Naive thymus-derived CD4-positive, alpha-beta T cell (primary cell): ENCODE measurements at places on chromosomes 7 and 10. TPM values are rescaled to one million over a fixed set of nuclear protein-coding genes. Genes with fewer than 3 reads are reported as not detected.
A peak's percentile ranks its signal among the peaks of the same experiment; 100 is the strongest.

The HACD1 gene
- polyA plus RNA-seq, result not detected

The PILRA gene
- polyA plus RNA-seq, result 0.40 TPM

The MRPS24 gene
- polyA plus RNA-seq, result 169 TPM

The RBP4 gene
- not detected for polyA plus RNA-seq

The LRRC18 gene
- not detected for polyA plus RNA-seq

The LRRC17 gene
- 0.39 TPM for polyA plus RNA-seq

The TMEM196 gene
- polyA plus RNA-seq, result not detected

The SYCE1 gene
- 0.61 TPM for polyA plus RNA-seq

The MRLN gene
- not detected for polyA plus RNA-seq

GRCh38 chr10:109957092-109957797 lies 33.9 kb upstream of the XPNPEP1 start:
- H3K36me3 ChIP-seq, result no peaks in the 10 kb centered on the region
- no peak overlapping the region for H3K4me3 ChIP-seq
- no peak overlapping the region for H3K27ac ChIP-seq
- H3K4me1 ChIP-seq, result no peaks in the 10 kb centered on the region
- H3K27me3 ChIP-seq, result no peaks in the 10 kb centered on the region
- DNase-seq, result no peak

DNA sequence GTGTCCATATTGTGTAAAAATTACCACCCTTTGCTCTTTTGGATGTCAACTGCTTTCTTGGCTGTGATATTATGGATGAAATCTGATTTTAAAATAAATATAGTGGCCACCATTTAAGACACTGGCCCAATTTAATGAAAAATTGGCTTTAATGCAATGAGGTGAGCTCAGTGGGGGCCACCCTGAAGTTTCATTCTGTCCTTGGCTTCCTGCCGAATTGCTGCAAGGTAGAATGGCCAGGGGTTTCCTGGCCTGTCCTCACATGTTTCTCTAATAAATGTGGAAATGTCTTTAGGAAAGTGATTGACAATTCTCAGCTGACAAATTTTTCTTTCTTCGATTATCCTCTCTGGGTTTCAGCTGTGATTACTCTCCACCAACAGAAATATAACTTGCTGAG lies 36.0 kb downstream of the DYNC1I1 start:
- no peak for DNase-seq
- no peaks in the 10 kb centered on the region for H3K36me3 ChIP-seq
- H3K27ac ChIP-seq, result no peak overlapping the region
- no peaks in the 10 kb centered on the region for H3K27me3 ChIP-seq

- H3K4me1 ChIP-seq, result no peaks in the 10 kb centered on the region
- no peak for DNase-seq
- H3K4me3 ChIP-seq, result no peak within 1 kb of the TSS
- no peaks in the 10 kb centered on the region for H3K36me3 ChIP-seq
These were observed at the start of gene DLX5 for GRCh38 chr7:97024209-97025129. DLX5 (minus strand) TSS chr7:97024831; CDS start chr7:97024623, 208 bp downstream.

DNA sequence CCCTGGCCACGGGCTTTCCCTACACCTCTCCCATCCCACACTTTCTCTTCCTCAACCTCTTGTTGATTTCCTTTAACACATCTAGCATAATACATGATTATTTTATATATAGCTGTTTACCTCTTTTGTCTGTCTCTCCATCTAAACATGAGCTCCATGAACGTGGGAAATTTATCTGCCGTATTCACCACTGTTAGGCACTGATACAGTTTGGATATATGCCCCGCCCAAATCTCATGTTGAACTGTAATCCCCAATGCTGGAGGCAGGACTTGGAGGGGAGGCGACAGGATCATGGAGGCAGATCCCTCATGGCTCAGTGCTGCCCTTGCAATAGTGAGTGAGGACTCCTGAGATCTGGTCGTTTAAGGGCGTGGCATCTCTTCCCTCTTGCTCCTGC lies 5.7 kb downstream of the CYTH3 start:
- no peak overlapping the region for H3K27ac ChIP-seq
- no peak for DNase-seq
- H3K27me3 ChIP-seq, result no peaks in the 10 kb centered on the region

DNA sequence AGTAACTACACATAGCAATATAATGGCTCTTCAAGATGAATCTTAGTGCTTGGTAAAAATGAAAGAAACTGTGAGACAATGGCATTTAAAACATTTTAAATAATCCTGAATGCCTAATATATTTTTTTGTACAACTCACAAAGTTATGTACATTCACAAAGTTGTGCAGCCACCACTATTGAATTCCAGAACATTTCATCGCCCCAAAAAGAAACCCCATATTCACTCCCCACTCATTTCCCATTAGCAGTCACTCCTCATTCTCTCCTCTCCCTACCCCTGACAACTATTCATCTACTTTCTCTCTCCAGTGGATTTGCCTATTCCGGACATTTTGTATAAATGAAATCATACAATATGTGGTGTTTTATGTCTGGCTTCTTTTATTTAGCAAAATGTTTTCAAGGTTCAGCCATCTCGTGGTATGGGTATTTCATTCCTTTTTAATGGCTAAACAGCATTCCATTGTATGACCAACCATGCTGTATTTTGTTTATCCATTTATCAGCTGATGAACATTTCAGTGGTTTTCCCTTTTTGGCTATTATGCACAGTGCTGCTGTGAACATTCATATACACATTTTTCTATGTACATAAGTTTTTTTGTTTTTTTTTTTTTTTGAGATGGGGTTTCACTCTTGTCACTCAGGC lies 34.7 kb downstream of the ENTPD7 start:
- H3K36me3 ChIP-seq, result peaks cover 3% of the 10 kb centered on the region
- no peaks in the 10 kb centered on the region for H3K4me1 ChIP-seq
- no peak overlapping the region for H3K4me3 ChIP-seq
- H3K27me3 ChIP-seq, result no peaks in the 10 kb centered on the region

GRCh38 chr7:6621195-6622133 lies 6.1 kb downstream of the ZNF853 start:
- H3K27ac ChIP-seq, result no peak overlapping the region
- no peaks in the 10 kb centered on the region for H3K36me3 ChIP-seq
- DNase-seq, result no peak
- H3K27me3 ChIP-seq, result no peaks in the 10 kb centered on the region
- H3K4me3 ChIP-seq, result peak overlapping the region; percentile 18
- peaks cover 25% of the 10 kb centered on the region for H3K4me1 ChIP-seq

DNA sequence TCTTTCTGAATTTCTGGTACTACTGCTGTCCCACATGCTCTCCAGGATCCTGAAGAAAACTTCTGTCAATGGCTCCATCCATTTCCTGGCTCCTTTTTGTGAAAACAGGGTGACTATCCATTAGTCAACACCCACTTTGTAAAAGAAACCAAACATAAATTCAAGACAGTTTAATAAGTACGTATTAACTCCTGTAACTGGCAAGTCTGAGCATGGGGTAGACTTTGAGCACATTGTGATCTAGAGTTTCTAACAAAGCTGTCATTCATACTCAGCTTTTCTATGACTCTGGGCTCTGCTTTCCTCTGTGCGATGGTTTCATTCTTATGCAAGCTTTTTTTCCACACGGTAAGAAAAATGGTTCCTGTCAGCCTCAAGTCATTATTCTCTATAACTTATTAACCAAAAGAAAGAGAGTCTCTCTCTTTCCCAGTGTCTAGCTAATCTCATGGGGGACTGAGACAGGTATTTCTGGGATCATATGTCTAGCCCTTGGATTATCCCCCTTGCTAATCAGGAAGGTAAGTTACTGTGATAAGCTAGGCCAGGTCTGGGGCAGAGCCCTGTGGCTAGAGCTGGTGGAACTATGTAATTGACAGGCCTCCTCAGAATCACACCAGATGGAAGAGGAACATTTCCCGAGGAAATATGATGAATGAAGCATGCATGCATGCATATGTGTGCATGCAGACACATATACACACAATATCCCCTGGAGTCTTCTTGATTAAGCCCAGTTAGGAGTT lies 98.5 kb downstream of the GNAI1 start:
- no peak overlapping the region for H3K27ac ChIP-seq
- H3K36me3 ChIP-seq, result no peaks in the 10 kb centered on the region
- H3K4me3 ChIP-seq, result no peak overlapping the region
- no peaks in the 10 kb centered on the region for H3K27me3 ChIP-seq
- no peak for DNase-seq

GRCh38 chr7:149886018-149886415 lies 12.2 kb downstream of the ATP6V0E2 start:
- H3K36me3 ChIP-seq, result peaks cover 9% of the 10 kb centered on the region
- no peak overlapping the region for H3K27ac ChIP-seq
- no peak overlapping the region for H3K4me3 ChIP-seq
- no peaks in the 10 kb centered on the region for H3K27me3 ChIP-seq
- DNase-seq, result no peak
- H3K4me1 ChIP-seq, result peaks cover 7% of the 10 kb centered on the region

DNA sequence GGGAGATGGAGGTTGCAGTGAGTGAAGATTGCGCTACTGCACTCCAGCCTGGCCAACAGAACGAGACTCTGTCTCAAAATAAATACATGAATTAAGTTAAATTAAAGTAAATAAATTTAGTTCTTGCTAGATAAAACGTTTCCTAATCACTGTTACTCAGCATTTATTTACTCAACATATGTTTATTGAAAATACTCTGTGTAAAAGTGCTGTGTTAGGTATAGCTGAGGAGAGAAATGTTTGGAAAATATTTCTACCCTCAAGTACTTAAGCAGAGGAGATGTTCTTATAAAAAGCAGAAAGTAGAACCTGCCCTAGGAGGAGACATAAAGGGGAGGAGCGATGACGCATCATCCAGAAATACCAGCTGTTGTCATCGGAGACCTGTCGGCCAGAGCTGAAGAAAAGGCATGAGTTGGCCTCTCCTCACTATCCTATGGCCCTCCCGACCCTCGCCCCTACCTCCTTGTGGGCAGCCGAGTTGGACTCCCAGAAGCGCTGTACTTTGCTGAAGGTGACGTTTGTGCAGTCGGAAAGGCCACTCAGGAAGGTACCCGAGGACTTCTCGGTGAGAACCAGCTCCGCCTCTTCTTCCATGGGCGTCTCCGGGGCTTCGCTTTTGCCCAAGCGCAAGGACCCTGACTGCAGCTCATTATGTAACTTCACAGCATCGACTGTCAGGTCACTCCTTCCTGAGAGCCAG lies 1.1 kb downstream of the RRP12 start:
- peak overlapping the region; percentile 73 for H3K4me3 ChIP-seq
- peak; percentile 39 for DNase-seq
- no peaks in the 10 kb centered on the region for H3K27me3 ChIP-seq
- peaks cover 13% of the 10 kb centered on the region for H3K4me1 ChIP-seq
- peak overlapping the region; percentile 90 for H3K27ac ChIP-seq

GRCh38 chr7:22814261-22815208 lies 8.1 kb downstream of the TOMM7 start:
- no peak overlapping the region for H3K27ac ChIP-seq
- H3K4me3 ChIP-seq, result no peak overlapping the region
- no peaks in the 10 kb centered on the region for H3K27me3 ChIP-seq
- H3K4me1 ChIP-seq, result peaks cover 2% of the 10 kb centered on the region
- peaks cover 49% of the 10 kb centered on the region for H3K36me3 ChIP-seq

DNA sequence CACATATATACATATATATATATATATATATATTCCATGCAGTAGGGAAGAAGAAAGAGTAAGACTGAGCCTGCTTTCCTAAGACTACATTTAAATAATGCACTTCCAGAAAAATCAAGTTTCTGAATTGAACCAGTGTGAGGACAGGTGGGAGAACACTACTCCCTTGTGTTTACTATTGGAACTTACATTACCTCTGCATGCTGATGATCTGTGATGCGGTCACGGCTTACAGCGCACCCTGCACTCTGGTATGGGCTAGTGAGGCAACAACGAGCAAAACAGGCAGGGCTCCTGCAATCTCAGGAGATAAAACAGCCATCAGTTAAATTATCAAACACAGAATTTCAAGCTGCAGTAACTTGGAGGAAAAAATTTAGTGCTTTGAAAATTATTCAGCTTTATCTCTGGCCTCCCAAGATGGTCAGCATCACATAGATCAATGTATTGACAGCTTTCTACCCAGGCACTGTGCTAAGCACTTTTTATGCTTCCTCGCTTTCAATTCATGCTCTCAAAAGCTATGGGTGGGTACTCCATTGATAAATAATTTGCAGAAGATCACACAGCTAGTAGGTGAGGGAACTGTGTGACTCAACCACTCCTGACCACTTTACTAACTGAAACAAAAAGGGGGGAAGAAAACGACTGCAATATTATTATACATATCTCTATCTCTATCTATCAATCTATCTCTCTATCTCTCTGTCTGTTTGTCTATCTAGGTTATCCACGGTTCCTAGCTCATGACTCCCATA lies 20.5 kb upstream of the SLC16A12 start:
- no peaks in the 10 kb centered on the region for H3K36me3 ChIP-seq
- H3K4me1 ChIP-seq, result no peaks in the 10 kb centered on the region
- H3K27ac ChIP-seq, result no peak overlapping the region
- no peaks in the 10 kb centered on the region for H3K27me3 ChIP-seq

DNA sequence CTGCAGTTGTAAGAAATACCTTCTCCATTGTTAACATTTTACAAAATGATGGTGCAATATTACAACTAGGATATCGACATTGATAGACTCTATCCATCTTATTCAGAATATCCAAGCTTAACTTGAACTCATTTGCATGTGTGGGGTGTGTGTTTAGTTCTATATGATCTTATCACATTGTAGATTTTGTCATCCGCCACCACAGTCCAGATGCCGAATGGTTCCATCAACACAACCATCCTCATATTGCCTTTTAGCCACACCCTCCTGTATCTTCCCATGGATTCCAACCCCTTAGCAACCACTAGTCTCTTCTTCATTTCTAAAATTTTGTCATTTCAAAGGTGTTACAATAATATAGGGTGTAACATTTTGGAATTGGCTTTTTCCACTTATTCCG lies 452.9 kb upstream of the AKR1E2 start:
- DNase-seq, result no peak
- H3K36me3 ChIP-seq, result no peaks in the 10 kb centered on the region
- no peak overlapping the region for H3K4me3 ChIP-seq
- H3K4me1 ChIP-seq, result no peaks in the 10 kb centered on the region
- no peaks in the 10 kb centered on the region for H3K27me3 ChIP-seq

DNA sequence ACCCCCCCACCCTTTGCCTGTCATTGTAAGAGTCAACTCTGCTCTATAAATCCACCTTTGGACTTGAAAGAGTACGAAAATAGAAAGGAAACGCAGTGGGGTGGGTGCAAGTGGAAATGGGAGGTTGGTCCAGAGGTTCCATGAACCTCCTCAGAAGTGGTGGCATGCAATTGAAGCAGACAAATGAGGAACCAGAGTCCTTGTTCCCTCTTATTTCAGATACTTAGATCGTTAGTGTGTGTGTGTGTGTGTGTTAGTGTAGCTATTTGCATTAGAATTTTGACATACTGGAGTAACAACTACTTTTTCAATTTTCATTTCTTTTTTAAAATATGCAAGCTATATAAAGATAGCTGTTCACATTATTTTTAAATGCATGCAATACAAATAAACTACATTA lies 18.1 kb upstream of the TFAM start:
- no peaks in the 10 kb centered on the region for H3K27me3 ChIP-seq
- H3K27ac ChIP-seq, result no peak overlapping the region
- no peak overlapping the region for H3K4me3 ChIP-seq

GRCh38 chr10:22222236-22223190 lies 4.7 kb upstream of the EBLN1 start:
- H3K4me3 ChIP-seq, result no peak overlapping the region
- no peak for DNase-seq
- no peak overlapping the region for H3K27ac ChIP-seq
- H3K27me3 ChIP-seq, result no peaks in the 10 kb centered on the region
- no peaks in the 10 kb centered on the region for H3K4me1 ChIP-seq
- no peaks in the 10 kb centered on the region for H3K36me3 ChIP-seq
